Upper lobe of left lung (tissue), 6 donors: ENCODE measurements at places on chromosomes 7 and 10. TPM values are rescaled to one million over a fixed set of nuclear protein-coding genes. Genes with fewer than 3 reads are reported as not detected.

GRCh38 chr7:135930565-135931461 is 46.3 kb downstream of the MTPN start:
- DNase-seq, result no peak

HELLS gene
- 5.4 TPM for total RNA-seq

MINDY4 gene
- 35.0 TPM for total RNA-seq

GRCh38 chr7:50679218-50680007 is 103.3 kb downstream of the GRB10 start:
- no peak for DNase-seq

APBB1IP gene
- total RNA-seq, result 27.6 TPM

GPR26 gene
- not detected for total RNA-seq

- DNase-seq, result no peak
Observed at GRCh38 chr10:79206300-79207095, 137.7 kb downstream of the ZMIZ1 start.

DNA sequence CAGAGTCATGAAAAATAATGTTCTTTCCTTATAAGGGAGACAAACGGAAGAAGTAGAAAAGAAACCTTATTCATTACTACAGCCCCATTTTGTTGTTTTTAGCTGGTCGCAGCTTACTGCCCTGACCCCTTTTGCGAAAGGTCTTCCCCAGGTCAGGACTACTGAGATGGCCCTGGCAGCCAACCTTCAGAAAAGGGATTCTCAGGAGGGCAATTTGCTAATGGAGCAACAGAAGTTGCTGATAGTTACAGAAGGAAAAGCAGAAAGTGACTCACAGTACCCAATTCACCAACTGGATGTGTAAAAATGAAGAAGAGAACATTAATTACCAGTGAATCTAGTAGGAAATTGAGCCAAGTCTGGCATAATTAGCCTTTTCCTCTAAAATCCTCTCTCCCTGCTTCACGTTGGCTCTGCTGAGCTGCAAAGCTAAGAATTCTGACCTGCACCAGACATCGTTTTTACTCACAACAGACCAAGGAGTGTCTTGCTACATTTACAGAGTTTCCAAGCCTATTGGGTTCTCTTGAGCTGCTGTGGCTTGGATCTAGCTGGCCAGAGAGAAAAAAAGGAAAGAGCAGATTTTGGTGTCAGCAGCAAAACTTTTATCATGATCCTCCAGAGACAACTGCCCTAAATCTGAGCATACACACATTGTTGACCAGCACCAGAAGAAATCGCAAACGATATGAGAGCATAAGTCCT is 499.9 kb upstream of the FZD8 start:
- DNase-seq, result no peak

DNA sequence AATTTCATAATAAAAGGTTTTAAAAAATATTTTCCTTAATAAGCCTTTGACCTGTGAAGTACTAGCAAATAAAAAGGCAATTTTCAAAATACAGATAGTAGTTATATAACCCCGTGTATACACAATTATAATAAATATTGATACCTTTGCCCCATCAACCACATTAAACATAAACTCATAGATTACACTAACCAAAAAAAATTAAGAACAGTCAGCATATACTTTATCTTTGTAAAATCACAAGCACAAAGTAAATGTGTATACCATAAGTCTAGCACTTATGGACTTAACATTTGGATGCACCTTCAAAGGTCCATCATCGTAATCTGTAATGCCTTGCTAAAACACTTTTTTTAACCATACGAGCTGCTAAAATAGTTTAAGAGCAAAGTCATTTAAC is 123.4 kb downstream of the SNX13 start:
- no peak for DNase-seq

GRCh38 chr10:32005050-32005449 is 51.2 kb downstream of the KIF5B start:
- DNase-seq, result no peak

- no peak for DNase-seq
Observed at GRCh38 chr10:85900061-85900460, 466.5 kb downstream of the GRID1 start.

DNA sequence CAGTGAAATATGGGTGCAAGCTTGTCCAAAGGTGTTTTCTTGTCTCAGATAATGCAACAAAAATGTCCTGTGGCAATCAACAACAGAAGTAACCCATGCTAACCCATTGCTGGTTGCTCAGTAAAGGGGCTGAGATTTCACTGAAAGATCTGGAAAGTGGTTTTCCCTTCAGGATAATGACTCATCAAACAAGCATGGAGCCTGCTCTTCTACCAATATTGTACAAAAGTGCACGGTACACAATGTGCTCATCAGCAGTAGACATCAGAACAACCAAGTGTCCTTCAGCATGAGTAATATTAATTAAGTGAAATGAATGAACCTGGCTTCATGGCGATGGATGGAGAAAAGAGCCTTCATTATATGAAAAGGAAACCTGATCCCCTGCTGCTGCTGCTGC is 287.1 kb upstream of the NEBL start:
- no peak for DNase-seq

DNA sequence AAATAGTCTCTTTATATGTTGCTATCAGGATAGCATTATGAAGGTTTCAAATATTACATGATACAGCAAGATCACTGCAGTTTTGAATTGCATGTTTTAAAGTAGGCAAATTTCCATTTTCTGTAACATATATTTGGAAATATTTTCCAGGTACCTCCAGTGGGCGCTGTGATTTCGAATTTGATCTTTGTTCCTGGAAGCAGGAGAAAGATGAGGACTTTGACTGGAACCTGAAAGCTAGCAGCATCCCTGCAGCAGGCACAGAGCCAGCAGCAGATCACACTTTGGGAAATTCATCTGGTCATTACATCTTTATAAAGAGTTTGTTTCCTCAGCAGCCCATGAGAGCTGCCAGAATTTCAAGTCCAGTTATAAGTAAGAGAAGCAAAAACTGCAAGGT is 299.0 kb downstream of the MALRD1 start:
- no peak for DNase-seq

DNA sequence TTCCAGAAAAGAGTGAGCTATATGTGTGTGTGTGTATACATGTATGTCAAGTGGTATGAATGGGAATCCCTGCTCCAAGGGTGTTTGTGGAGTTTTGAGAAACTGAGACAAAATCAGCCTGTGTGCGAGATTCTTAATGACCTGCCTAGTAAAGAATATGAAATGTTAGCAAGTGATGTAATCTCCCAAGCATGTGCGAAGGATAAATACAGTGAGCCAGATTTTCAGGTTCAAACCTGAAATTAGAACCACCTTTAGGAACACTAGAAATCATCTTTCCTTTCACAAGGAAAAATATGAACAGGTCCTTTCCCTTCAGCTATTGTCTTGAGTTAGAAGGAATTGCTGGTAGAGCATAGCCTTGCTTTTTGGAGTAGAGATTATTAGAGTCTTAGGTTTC is 457.6 kb downstream of the LRMDA start:
- no peak for DNase-seq
